CD8-positive, alpha-beta memory T cell (primary cell): ENCODE measurements at places on chromosomes 4 and X.

- no peak for DNase-seq
Observed at GRCh38 chr4:948101-948935, 16.1 kb downstream of the TMEM175 start.

GRCh38 chr4:48588230-48589097 lies 98.4 kb downstream of the ZAR1 start:
- DNase-seq = no peak

DNA sequence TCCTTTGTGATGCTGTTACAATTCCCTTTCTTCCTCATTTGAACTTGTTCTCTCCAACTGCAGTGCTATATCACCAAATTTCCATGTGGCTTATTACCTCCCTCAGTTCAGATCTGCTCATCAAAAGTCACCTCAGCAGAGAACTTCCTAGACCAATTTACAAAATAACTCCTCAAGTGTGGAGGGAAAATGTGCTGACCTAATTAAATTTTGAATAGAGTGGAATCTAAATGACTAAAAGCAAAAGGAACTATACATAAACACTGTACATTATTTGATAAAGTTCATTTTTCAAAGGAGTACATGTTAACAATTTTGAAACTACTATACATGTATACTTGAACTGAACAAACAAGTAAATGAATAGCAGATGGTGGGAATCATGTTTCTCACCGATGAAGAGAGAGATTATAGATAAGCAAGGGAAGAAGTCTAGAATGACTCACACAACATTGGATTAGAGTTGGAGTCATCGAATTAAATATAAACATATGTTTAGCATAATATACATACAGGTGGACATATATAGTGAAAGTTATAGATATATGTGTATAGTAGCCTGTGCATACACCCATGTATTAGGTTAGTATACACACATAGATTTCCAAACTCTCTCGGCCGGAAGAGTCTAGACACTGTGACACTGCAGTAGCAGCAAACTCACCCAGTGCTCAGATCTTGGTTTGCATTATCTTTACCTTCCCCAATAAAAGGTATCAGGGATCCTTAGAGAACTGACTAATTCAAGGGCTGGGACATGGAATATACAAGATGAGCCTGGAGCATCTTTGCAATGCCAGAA lies 318.7 kb downstream of the PCDH18 start:
- DNase-seq = no peak

DNA sequence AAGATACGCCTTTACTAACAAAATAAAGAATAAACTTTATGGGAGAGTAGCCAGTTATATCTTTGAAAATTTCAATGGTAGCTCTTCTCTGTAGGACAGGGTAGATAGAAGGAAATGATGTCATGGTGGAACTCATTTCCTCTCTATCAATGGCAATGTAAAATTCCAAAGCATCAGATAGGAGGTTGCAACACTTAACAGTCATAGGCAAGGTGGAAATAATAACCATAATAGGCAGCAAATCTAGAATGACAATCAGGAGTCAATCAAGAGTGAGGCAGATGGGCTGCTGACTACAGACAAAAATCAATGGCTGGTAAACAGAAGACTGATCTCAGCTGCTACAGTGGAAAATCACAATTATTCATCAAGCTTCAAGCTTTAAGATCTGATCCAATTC lies 53.9 kb upstream of the TET2 start:
- no peak for DNase-seq

DNA sequence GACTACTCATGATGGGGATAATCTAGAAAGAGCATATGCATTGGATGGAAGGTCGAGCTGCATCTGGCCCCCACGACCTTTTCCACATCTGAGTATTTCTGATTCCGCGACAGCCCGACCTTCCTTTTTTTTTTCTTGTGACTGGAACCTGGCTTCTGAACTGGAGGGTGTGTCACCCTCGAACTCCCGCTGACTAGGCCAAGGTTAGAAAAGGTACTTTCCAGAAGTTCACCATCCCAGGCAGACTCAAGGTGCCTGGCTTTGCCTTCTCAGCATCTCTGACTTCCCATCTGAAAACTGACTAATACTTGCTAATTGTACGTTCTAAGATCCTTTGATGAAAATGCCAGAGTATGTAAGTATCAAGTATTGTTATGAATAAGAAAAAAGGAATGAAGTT lies 49.3 kb upstream of the CD40LG start:
- DNase-seq = no peak

DNA sequence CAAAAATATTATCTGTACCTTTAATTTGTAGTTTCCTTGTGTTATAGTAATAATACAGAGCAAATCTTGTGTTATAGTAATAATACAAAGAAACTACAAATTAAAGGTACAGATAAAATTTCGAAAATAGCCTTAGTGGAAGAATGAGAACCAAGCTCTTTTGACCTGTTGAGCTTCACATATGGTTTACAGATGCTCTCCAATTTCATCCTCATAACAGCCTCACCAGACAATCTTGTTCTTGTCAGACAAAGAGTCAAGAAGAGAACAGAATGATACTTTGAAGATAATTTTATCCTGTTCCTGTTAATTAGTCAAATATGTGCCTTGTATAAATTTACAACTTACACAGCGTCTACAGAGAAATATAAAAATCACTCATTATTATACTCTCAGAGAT lies 12.8 kb downstream of the ATXN3L start:
- no peak for DNase-seq

DNA sequence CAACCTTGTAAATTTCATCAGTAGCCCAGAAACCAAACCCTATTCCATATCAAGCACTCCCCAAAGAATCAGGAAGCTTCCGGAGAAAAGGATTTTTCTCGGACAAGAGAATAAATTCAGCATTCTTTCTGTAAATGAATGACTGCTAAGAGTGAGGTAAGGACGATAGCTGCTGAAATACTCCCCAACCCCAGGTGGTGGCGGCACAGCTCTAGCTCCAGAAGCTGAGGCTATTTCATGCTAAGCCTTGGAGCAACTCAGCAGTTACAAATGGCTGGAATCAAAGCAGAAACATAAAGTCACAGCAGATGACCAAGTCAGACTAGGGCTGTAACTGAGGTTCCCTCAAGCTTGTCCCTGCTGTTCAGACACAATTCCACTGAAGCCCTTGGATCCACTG lies 13.9 kb upstream of the PCDH19 start:
- DNase-seq = no peak

DNA sequence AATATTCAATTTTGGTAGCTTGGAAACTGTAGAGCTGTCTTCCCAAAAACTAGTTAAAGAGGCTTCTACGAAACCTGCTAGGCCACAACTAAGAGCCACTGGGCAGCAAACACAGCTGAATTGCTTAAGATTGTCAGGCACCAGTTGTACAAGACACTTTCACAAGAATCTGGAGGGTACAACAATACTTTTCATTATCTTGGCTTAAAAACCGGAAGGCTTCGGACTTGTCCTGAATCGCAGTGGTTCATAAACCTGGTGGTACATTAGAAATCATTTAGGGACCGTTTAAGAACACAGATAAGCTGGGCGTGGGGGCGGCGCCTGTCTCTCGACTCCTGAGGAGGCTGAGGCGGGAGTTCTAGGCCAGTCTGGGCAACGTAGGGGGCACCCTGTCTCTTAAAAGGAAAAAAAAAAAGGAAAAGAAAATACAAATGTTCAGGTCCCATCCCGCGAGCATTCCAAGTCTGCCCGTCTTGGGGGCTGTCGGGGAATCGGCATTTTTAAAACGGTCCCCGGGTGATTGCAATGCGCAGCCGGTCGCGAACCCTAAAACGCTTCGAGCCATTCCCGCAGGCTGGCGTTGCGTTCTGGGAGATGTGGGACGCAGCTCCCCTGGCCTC lies 763 bp downstream of the PYURF start:
- peak; percentile 10 for DNase-seq

- DNase-seq = no peak
Observed at GRCh38 chr4:114281164-114281960, 301.9 kb upstream of the ARSJ start.
